ENCODE measurements at places on chromosomes 6 and 20.

DNA sequence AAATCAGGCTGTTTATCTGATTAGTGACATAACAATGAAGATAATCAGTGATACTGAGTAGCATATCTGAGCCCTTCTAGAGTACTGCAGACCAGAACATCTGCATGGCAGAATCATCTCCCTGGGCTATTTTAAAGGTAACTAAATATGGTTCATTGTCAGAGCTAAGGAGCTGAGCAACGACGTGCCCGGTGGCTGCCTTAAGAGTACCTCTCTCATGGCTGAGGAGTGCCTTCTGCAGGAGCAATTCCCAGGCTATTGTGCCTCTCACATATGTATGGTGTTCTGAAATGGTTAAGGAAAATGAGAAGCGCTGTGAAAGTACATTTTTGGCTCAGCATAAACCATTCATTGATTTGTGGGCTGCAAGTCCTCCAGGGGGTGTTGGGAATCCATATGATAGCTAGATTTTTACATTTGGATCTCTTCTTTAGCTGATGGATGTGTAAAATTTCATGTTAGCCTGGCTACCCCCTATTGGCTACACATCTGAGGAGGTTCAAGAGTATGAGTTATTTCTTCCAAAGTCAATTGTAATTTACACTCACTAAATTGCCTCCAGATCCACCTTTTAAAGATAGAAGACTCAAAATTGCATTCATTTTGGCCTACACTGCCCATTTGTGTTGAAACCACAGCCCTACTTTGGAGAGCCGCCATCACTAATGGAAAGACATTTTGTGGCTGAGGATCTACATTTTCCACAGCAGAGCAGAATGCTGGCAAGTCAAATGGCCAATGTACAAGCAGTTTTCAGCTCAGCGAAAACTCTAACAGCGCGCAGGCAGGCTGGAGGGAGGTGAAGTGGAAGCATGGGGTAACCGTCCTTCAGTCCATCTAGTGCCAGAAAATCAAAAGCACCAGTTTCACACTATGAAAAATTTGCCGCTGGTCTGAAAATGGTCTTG is 198.0 kb downstream of the SIM1 start:
- no peak for DNase-seq

GRCh38 chr6:122145246-122145645 is 254.2 kb upstream of the HSF2 start:
- DNase-seq, result no peak

- no peak for DNase-seq
Measured at GRCh38 chr6:12030993-12031550, 19.0 kb downstream of the HIVEP1 start.

DNA sequence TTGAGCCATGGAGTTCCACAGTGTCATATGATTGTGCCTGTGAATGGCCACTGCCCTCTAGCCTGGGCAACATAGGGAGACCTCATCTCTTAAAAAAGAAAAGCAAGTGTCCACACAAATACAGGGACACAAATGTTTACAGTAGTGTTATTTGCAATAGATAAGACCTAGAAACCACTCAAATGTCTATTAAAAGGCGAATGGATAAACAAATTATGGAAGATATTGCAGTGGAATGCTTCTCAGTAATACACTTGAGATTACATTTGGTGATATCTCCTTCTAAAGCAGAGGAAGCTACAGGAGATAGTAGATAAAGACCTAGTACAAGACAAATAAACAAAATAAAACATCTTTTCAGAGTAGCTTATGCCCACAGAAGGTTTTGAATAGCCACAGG is 44.6 kb upstream of the ASCC3 start:
- DNase-seq, result no peak

DNA sequence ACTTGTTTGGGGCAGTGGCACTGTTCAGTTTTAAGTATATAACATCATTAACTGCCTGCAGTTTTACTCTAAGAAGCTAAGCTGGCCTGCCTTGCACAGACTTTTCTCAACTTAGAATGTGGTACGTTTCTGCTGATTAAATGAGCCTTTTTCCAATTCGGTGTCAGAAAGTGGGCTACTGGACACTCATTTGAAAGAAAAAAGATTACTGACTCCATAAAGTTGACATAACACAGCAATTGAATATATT is 2.1 kb downstream of the ZMYND8 start:
- no peak for DNase-seq

DNA sequence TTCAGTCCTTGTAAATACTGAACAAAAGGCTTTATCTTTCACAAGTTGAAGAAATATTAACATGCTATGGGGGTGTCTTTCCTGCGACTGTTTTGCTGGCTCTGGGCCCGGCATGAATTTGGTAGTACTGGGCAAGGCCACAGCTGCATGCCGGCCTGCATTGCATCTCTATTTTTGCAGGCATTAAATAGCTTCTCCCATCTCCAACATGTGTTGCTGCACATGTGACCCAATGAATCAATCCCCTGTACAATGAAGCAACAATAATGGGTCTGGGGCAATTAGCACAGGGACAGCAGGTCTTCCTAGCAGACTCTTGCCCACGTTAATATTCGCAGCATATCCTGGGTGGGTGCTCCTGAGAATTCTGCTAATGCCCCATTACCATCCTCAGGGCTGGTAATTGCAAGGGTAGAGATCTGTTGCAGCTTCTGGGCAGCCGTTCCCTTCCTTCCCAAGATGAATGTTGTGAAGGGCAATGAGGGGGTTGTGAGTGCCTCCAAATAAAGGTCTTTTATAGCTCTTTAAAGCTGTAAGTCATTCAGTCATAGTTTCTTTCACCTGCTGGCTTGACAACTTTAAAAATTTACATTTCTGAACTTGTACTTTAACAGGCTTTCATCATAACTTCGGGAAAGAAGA is 24.3 kb upstream of the CDYL start:
- DNase-seq, result no peak

DNA sequence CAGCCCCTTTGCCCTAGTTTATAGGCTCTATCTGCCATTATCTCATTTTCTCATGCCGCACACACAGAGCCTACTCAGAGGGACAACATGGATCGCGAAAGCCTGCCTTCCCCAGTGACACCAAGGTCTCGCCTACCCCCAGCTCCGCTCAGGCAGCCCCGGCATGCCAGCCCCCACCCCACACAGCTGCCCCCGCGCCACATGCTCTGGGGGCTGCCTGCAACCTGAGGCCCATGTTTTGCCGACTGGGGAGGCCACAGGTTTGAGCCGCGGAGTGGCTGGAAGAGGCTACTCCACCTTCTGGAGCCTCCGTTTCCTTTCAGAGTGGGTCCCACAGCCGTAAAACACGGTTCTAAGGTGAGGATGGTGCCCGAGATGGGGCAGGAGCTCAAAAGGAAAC is 102.1 kb downstream of the ASXL1 start:
- DNase-seq, result no peak

- DNase-seq, result no peak
Measured at GRCh38 chr6:85017352-85017751, 253.0 kb upstream of the TBX18 start.

DNA sequence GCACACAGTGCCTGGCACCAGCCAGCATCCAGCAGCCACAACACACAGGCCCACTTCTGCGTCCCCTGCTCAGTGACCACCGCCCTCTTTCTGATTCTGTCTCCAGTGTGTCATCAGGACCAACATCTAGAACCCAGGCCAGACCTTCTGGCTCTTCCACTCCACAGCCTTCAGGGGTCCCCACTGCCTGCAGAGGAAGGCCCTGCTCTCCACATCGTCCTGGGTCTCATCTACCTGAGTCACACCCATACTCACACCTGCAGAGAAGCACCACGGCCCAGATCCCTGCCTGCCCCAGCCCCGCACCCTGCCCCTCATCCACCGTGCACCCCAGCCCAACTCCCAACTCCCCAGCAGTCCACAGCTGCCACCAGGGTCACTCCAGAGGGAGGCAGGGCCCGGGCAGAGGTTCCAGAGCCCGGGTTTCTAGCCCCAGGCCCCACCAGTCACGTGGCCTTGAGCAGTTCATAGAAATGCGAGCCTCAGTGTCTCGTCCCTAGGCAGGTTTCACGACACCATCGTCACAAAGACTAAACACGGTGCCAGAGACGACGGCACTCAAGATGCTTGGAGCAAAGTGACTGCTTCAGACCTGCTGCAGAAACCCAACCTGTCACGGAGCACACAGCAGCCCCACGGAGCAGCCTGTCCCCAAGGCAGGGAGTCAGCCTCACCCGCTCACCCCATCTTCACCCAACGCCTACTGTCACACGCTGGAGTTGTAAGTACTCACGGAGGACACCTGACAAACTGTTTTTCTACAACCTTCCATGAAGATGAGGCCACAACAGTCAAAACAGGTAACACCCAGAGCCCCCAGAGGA is 16.1 kb downstream of the TAF4 start:
- no peak for DNase-seq

DNA sequence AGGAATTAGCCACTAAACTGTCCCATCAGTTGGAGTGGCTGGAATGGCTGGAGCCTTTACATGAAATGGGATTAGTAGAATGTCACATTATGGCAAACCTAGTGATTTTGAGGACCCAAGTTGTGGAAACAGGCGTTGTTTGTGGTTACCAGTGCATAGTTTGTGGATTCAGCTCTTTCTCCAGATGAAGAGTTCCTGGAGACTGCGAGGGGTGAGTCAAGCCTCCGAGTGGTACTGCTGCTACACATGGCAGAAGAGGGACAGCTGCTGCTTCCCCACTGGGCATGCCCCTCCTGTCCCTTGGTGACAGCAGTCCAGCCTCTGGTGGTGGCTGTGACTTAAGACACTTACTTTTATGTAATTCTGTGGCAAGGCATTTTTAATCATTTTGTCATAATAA is 94.2 kb upstream of the SCP2D1 start:
- no peak for DNase-seq

- DNase-seq, result no peak
Measured at GRCh38 chr20:4234128-4234527, 218.8 kb upstream of the RNF24 start.

- DNase-seq, result no peak
Measured at GRCh38 chr6:6046716-6047115, 40.0 kb upstream of the NRN1 start.

DNA sequence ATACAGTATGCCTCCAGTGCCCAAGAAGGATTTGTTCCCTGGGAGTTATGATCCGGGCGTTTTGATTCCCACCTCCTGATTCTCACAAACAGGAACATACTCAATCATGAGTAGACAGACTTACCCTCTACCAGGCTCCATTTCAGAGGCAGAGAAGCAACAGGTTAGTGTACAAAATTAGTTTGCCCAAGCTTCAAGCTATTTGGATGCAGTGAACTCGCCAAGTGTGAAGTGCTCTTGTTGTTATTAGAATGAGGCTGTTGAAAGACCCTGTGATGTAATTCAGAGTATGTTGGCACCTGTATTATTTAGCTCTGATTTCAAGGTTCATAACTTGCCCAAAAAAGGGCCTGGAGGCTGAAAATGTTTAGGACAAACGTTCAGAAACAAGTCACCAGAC is 247.0 kb downstream of the PHACTR1 start:
- no peak for DNase-seq

GRCh38 chr6:70396163-70396562 is 17.1 kb upstream of the FAM135A start:
- no peak for DNase-seq

GRCh38 chr6:113411011-113411410 is 446.1 kb upstream of the MARCKS start:
- no peak for DNase-seq

- no peak for DNase-seq
Measured at GRCh38 chr6:87122477-87122876, 27.6 kb upstream of the CGA start.

GRCh38 chr6:40287296-40287850 is 299.8 kb downstream of the LRFN2 start:
- no peak for DNase-seq

DNA sequence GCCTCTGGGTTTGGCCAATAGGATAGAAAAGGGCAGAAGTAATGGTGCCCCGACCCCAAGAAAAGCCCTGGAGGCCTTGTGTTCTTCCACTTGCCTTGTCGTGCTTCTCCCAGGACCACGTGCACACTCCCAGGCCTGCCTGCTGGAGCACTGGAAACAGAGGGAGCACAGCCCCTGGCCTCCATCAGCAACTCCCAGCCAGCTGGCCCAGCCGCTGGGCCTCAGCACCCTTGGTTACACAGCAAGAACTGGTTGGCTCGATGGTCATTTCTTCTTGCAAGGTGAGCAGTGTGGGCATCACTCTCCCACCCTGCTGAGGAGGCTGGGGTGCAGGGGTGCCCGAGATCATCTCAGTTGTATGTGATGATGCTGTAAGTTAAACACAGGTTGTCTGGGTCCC is 69.2 kb upstream of the CST7 start:
- no peak for DNase-seq

GRCh38 chr6:54057058-54057457 is 54.2 kb upstream of the MLIP start:
- no peak for DNase-seq

GRCh38 chr6:991192-991591 is 298.3 kb upstream of the EXOC2 start:
- DNase-seq, result no peak

DNA sequence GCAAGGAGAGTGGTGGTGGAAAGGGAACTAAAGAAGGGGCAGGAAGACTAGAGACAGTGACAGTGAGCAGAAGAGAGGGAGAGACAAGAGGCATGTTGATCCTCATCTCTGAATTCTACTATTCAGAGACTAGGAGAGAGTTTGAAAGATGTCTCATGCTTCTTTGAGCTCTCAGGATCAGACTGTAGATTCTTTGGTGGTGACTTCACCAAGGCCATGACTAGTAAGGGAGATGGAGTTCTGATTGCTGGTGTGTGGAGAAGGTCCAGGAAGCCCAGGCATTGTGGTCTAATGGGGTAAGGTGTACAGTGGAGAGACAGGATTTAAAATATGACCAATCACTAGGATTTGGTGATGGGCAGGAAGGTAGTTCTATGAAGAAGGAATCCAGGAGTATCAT is 713 bp downstream of the WFDC9 start:
- DNase-seq, result no peak

- DNase-seq, result no peak
Measured at GRCh38 chr6:150327117-150327774, 41.6 kb upstream of the IYD start.

- DNase-seq, result no peak
Measured at GRCh38 chr6:100404051-100404450, 60.7 kb downstream of the SIM1 start.

DNA sequence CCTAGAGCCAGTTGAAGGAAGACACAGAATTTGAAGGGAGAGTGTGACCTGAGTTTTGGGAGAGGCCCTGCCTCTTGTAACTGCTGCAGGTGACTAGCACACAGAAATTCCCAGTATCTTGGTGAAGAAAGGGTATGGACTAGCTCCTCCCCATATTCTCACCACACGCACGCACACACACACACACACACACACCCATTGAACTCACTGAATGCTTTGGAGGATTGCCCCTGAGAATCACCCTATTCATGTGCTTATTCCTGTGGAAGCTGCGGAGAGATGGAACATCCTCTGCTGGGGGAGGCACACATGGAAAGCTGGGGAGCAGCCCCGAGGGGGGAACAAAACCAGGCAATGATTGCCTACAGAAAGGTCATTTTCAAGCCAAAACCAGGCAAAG is 6.2 kb upstream of the LMBRD1 start:
- no peak for DNase-seq

GRCh38 chr6:81531869-81532561 is 220.5 kb downstream of the TENT5A start:
- no peak for DNase-seq

DNA sequence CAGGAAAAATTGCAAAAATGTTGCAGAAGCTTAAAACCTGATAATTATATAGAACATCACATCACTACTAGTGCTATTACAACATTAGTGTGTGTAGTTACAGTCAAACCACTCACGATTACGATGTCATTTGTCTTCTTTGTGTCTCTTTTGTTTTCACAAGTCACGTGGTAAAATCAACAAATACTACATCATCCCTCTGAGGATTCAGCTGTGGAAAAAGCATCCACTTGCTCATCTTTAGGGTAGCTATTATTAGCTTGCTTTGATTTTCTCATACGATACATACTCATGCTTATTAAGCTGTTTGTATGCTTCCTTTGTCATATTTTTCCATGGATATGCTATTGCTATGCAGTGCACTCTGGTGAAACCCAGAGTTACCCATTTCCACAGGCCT is 22.2 kb upstream of the ATXN1 start:
- DNase-seq, result no peak
